ENCODE measurements at places on chromosomes 4 and X.

DNA sequence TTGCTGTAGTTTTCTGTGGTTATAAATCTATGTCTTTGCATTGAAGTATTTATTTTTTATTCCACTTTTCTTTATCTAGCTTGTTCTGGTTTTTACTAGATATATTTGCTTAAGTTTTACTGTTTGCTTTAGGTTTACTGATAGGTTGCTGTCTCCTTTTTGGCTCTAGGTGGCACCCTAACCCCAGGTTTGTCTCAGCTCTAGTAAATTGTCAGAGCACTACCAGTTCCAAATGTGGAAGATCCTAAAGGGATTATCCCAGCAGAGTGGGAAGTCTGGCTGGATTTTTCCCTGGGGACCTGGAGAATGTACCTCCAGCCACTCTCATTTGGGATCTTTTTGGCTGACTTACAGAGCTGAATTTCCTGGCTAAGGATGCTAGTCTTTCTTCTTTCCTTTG is 106.1 kb downstream of the PBDC1 start:
- peak; percentile 44 for DNase-seq

DNA sequence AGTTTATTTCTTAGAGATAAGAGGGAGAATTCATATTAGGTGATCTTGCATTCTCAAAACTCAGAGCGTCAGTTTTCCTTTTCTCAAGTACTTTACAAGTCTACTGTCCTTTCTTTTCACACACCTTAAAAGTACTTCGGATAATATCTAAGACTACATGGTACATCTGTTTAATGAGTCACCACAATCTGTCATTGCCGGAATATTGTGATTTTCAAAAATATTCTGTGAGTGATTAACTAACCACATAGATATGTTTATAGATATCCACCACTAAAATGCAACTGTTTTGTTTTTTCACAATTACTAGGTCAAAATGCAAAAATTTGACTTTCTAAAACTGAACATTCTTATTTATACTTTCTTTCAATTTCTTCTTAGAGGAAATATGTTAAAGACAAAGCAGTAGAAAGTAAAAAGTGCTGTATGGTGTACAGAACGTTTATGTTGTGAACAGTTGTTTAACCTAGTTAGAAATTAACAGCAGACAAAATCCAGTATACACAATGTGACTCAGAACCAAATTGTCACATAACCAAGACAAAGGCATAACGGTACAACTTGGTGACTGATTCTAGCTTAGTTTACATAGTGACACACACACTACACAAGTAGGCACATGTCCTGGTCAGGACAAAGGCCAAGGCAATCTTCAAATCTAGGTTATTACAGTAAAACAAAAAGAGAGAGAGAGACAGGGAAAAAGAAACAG is 482.9 kb downstream of the NAF1 start:
- DNase-seq, result no peak

- DNase-seq, result no peak
These were observed 77.6 kb upstream of the PCDH18 start for GRCh38 chr4:137609718-137610430.

GRCh38 chr4:17516980-17517379 is 2.0 kb downstream of the CLRN2 start:
- no peak for DNase-seq

- DNase-seq, result no peak
These were observed 470.6 kb upstream of the FSTL5 start for GRCh38 chr4:162634390-162634789.

DNA sequence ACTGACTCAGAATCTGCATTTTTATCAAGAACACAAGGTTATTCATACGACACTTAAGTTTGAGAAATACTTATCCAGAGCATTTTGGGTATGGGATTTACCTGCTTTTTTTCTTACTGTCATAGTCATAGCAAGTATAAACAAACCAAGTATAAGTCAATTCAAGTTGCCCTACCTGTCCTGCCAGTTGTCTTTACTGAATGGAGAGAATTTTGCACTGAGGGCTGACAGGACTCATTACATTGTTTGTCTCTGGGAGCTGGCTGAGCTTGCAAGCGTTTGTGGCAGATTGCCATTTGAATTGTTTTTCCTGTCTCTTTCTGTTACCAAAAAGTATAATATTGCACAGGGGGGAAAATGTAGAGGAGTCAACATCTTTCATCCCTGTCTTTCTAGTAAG is 278.9 kb upstream of the MAGEC2 start:
- DNase-seq, result no peak

GRCh38 chr4:137949746-137950145 is 292.4 kb downstream of the SLC7A11 start:
- no peak for DNase-seq
